ENCODE measurements at places on chromosomes 11 and 22.

DNA sequence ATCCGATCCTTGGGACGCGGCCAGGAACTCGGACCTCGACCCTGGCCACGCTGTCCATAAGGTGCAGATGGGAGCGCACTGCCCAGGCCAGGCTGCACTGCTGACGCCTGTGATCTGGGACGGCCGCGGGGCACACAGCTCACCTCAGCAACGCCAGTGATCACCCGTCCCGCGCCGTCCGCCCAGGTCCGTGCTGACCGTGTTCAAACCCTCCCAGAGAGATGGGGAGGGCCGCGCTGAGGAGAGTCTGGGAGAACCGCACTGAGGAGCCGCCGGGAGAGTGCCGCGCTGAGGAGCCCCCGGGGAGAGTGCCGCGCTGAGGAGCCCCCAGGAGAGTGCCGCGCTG lies 636 bp downstream of the KCNQ1OT1 start:
- DNase-seq, result no peak

DNA sequence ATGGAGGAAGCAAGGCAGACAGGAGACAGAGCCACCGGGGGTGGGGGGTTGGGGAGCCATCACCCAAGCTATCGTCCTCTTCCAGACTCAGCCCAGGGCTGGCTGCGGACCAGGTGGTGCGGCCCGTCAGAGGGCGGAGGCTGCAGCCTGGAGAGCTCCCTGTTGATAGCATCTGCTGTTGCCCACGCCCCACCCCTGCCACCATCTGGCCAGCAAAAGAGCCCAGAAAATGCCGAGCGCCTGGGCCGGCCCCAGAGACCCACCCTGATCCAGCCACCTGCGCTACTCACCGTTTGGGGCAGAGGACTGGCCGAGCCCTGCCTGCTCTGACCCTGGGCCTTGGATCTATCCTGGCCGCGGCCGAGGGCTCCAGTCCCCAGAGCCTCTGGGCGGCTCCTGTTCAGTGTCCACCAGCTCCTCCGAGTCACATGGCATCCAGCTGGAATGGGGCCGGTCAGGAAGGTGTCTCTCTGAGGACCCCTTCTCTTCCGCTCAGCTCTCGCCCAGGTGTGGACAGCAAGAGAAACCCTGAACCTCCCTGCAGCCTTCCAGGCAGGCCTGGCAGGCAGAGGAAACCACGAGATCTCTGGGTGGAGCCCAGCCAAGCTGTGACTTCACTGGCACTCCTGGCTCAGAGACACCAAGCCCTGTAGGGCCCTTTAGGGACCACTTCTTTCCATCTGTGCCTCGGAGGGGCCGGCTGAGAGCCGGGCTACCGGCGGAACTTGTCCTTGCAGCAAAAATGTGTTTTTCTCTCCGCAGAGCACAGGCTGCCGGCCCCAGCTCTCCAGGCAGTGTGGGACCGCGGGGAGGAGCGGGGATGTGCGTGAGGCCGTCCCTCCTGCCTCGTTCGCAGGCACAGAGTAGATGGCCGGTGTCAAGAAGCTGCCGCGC lies at the start of gene MRGPRE:
Gene MRGPRE, minus strand, starts transcription at position 567 of the 894 bp plus-strand sequence. CDS start 3,618 bp downstream, outside the sequence.
- no peak for DNase-seq

GRCh38 chr11:4183410-4184057 lies 88.9 kb downstream of the RRM1 start:
- DNase-seq, result no peak

DNA sequence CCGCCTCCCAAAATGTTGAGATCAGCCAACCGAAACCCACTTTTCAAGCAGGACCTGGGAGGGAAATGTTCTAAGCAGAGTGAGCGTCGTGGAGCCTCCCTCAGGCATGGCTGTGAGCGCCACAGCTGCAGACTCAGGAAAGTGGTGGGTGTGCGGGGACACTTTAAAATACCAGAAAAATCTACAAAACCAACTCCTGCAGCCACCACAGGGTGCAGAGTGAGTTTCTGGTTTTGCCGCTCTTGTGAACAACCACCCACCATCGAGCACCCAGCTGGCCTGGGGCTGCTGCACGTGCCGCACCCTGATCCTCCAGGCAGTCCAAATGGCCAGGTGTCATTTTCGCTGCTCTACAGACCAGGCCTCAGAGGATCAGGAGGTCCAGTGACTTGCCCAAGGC lies 46.9 kb downstream of the CELSR1 start:
- no peak for DNase-seq

DNA sequence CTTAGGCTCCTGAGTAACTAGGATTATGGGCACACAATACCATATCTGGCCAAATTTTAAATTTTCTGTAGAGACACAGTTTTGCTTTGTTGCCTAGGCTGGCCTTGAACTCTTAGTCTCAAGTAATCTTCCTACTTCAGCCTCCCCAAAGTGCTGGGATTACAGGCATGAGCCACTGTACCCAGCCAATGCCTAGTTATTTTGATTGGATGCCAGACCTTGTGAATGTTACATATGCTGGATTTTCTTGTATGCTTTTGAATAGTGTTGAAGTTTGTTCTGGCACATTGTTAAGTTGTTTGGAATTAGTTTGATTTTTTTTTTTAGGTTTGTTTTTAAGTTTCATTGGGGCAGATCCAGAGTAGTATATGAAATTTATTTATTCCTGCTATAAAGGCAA lies 110.7 kb upstream of the ANO5 start:
- no peak for DNase-seq

DNA sequence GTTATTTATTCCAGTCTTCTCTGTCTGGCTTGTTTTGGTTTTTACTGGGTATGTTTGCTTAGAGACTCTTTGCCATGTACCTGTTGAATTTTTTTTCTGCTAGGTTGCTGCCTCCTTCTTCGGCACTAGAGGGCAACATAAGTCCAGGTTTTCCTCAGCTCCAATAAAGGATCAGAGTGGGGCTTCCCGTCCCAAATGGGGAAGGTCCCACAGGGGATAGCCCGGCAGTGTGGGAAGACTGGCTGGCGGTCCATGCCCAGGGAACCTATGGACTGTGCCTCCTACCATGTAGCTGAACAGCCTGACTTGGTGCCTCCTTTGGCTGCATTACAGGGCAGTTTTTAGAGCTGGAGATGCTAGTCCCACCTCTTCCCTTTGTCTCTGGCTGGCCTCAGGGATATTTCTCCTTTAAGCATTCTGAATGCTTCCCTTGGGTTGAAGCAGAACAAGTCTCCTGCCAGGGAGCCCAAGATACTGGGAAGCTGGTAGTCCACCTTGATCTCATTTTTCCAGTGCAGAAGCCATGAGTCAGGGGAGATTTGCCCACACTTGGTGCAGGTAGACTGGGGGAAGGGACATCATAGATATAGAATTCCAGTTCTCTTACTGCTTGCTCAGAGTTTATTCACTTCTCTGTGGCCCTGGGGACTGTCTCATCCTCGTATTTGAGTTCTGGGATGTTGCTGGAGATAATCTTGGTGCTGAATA lies 60.2 kb downstream of the BRD1 start:
- DNase-seq, result peak; percentile 53

GRCh38 chr11:34255101-34255500 lies 102.7 kb downstream of the ABTB2 start:
- DNase-seq, result no peak

DNA sequence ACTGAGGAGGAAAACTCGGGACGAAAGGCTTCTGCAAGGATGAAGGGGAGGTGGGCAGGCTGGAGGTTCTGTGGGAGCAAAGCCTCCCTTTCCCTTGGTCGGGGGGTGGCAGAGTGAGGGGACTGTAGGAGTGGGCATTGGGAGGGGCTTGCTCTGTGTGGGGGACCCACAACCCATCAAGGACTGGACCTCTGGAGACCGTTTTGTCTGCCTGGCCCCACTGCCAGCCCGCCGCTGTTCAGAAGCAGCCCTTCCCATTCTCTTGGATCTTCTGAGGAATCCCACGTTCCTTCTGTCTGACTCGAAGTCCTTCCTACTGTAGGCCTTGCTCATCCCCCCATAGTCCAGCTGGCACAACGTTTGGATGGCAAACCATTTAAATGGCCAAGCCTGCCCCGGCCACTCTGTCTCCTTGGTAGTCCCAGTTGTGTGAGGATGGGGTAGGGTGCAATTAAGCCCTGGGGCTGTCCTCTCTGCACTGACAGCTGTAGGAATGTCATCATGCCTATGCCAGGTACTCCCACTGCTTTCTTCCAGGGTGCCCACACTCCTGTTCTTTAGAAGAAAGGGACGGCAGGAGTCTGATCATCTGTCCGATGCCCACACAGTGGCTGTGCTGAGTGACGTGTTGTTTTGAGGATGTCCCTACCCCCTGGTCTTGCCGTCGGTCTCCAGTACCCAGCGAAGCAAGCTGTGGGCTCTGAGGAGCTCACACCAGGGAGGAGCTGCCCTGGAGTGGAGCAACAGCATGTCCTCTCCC lies 17.0 kb upstream of the NECTIN1 start:
- no peak for DNase-seq

DNA sequence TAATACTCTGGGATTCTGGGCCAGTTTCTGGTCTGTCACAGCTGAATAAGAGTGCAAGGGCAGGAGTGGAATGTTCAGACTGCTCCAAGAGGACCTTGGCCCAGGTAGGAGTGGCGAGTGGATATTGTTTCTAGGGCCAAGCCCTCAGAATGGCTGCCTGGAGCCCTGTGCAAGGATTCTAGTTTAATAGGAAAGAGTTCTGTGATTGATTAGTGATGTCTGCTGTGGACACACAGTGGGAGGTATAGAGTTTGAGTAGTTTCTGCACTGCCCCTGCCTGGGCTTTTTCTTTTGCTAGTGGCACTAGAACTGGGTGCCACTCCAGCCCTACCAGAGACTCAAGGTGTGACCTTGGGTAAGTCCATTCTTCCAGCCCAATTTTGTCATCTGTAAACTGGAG lies 9.7 kb upstream of the MPPED1 start:
- no peak for DNase-seq

DNA sequence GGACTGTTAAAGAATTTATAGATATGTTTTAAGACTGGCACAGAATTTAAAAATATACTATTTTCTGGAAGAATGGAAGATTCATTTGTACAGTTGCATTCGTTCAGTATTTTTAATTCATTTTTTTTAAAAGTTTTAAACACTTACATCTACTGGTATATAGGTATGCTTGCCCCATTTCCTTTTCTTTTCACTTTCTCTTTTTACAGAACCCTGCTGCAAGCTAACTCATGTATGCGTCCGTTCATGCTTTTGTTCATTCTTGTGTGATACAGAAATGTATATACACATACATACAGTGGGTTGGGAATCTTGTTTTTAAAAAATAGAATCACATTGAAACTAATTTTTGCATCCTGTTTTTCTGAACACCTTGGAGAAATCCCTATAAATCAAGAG lies 31.0 kb downstream of the PACS1 start:
- DNase-seq, result no peak
